ENCODE measurements at places on chromosomes 11 and 22.

- DNase-seq = no peak
Observed at GRCh38 chr11:67054346-67054835, 2.3 kb upstream of the RHOD start.

GRCh38 chr11:128488471-128488870, 98.9 kb downstream of the ETS1 start:
- no peak for DNase-seq

GRCh38 chr11:32659672-32660071, 76.0 kb downstream of the EIF3M start:
- no peak for DNase-seq

DNA sequence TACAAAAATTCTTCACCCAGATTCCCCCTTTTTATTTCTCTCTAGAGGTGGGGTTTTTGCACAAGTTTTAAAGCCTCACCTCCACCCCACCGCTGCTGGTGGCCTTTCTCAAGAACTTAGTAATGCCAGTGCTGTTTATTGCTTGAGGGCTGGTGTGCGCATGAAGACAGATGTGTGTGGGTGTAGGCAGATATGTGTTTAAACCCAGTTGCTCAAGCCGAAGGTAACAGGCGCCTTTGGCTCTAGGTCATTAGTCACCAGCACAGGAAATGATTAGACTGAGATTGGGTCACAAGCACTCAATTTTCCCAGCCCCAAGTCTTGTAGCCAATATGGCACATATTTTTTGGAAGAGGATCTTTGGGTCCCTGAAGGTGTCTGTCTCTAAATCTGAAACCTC, 2.7 kb upstream of the CLMP start:
- no peak for DNase-seq

GRCh38 chr11:67024410-67024809, 1.5 kb downstream of the SYT12 start:
- DNase-seq = peak; percentile 72

GRCh38 chr11:113454455-113454854, 20.7 kb downstream of the DRD2 start:
- DNase-seq = no peak

GRCh38 chr11:62654297-62654696, 1.2 kb upstream of the INTS5 start:
- no peak for DNase-seq

DNA sequence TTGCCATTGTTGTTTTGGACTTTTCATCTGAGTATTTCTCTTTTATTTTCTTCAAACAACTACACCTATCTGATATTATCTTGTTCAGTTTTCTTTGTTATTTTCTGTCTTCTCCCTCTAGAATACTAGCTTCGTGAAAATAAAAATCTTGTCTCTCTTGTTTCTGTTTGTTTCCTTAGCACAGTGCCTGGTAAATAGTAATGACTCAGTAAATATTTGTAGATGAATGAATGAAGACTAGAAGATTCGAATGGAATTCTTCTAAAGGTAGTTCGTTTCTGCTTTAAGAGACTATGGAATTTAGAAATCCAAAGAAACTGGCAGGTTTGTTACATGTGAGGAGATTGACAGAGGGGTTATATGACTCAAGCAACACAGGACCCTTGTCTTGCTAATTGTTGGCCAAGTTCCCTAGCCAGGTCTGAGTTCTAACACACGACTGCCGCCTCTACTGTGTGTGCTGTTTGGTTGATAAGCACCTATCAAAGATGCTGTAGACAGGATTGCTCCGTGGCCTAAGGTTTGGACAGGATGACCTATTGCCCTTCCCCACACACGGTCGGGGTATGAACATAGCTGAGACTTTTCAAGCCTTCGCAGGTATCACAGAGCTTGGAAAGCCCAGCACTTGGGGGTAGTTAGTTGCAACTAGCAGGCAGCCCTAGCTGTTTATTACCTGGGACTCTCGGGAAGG, 831 bp upstream of the TMEM135 start:
- no peak for DNase-seq

- DNase-seq = no peak
Observed at GRCh38 chr11:82932564-82932963, 31.0 kb downstream of the DDIAS start.

- no peak for DNase-seq
Observed at GRCh38 chr11:35427071-35427470, 7.7 kb upstream of the SLC1A2 start.

DNA sequence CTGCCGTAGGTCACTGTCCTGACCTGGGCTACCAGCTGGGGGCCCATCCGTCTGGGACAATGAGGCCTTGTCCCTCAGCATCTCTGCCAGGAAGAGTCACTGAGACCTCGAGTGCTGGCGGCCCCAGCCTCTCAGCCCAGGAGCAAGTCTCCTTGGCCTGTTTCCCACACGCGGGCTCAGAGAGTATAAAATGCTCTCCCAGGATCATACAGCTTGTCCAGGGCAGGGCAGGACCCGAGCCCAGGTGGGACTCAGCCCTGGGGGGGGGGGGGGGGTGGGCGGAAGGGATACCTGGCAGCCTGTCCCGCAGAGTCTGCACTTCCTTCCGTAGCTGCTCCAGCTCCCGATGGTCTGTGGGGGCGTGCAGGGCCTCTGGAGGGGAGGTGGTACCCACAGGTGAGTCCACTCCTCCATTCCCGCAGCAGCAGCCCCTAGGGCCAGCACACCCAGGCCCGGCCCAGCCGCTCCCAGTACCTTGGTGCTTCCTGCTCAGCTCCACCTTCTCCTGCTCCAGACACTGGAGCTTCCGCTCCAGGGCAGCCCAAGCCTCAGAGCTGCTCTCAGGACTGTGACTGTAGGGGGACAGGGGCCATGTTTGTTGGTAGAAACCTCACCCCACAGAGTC, 7.9 kb downstream of the CDC42BPG start:
- DNase-seq = no peak

GRCh38 chr11:133586903-133587517, 54.7 kb upstream of the OPCML start:
- no peak for DNase-seq

DNA sequence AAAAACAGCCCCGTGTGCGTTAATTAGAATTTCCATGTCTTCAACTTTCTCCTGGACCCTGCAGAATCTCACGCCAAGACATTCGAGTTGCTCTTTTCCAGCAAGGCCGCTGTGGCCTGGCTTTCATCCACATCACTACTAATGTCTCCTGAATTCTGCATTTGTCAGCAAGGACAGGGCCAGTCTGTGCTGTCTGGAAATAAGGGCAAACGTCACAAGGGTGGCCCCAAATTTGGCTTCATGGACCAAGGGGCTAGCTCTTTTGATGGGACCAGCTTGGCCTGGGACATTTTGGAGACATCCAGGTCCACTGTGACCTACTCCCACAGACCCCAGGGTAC, 33.4 kb downstream of the KCNQ1OT1 start:
- no peak for DNase-seq

- DNase-seq = no peak
Observed at GRCh38 chr11:29310725-29311342, 706.0 kb downstream of the KCNA4 start.

- peak; percentile 46 for DNase-seq
Observed at GRCh38 chr22:36358533-36359469, 29.0 kb downstream of the MYH9 start.

DNA sequence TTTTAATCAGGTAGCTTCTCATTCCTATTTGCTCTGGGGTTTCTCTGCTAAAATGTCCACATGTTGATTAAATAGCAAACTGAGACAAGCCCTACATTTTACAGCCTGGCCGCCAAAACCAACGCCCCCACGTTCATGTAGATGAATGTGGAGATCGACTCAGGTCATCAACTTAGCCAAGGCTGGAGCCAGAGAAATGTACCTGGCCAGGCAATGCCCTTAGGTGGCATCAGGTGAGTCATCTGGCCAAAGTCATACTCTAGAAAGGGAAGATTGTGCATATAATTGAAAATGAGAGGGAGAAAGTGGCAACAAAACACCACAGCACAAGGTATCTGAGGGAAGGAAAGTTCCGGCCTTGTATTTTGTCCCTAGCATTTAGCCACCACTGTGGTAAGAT, 37.1 kb upstream of the CCDC89 start:
- DNase-seq = no peak

DNA sequence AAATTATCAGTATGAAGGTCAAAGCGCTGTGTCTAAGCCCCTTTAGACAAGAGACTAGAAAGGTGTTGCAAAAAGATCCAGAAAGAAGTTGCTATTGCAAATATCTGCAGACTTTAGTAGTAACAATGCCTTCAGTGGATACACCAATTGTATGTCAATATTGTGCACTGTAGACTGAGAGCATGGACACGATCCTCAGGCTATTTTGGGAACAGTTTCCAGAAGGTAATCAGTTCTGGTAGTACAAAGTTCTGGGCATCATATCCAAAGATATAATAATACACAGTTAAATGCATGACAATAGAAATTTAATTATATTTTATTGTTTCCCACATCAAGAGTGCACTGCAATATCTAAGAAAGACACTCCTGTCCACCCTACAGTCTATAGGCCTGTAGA, 84.1 kb upstream of the LUZP2 start:
- DNase-seq = no peak

- no peak for DNase-seq
Observed at GRCh38 chr11:105229257-105229656, 89.7 kb upstream of the CARD18 start.

DNA sequence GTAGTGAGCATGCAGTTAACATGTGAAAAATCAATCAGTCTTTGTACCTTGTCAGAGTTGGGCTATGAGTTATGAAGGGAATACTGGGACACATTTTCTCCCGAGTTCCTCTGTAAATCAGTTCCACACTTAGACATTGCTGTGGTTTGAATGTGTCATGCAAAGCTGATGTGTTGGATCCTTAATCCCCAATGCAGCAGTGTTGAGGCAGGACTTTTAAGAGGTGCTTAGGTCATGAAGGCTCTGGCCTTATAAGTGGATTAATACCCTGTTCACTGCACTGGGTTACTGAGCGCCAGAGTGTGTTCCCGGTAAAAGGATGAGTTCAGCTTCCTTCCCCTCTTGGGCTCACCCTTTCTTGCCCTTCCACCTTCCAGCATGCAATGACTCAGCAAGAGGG, 742.1 kb upstream of the TENM4 start:
- DNase-seq = no peak

DNA sequence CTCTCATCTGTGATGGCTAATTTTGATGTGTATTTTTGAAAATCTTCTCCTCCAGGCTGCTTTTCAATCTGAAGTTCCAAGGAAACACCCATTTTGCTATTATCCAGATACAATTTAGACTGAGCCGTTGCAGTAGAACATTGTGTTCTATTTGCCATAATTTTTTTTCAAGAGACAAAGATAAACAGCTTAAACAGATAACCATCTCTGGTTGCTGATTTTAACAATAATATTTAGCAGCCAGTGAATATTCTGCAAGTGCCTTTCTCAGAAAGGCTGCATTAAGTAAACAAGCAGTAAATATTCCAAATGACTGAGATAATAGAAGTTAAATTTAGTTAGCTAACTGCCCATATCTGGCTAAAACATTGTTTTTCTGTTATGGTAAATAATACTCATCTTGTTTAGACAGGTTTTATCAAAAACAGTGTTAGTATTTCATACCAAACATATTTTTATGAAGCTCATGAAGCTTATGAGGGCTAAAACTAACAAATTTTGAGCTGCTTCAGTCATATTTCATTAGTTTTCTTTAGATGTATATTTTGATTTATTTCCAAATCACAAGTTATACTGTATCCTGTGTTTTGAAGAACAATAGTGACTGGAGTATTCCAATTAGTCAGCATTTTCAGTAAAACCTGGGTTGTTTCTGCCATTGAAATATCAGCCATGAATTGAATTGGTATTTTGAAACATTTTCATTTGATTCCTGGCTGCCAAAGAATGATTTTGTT, 206.7 kb downstream of the SBF2 start:
- DNase-seq = no peak

GRCh38 chr22:29339381-29340235, 24.1 kb upstream of the RASL10A start:
- DNase-seq = no peak

DNA sequence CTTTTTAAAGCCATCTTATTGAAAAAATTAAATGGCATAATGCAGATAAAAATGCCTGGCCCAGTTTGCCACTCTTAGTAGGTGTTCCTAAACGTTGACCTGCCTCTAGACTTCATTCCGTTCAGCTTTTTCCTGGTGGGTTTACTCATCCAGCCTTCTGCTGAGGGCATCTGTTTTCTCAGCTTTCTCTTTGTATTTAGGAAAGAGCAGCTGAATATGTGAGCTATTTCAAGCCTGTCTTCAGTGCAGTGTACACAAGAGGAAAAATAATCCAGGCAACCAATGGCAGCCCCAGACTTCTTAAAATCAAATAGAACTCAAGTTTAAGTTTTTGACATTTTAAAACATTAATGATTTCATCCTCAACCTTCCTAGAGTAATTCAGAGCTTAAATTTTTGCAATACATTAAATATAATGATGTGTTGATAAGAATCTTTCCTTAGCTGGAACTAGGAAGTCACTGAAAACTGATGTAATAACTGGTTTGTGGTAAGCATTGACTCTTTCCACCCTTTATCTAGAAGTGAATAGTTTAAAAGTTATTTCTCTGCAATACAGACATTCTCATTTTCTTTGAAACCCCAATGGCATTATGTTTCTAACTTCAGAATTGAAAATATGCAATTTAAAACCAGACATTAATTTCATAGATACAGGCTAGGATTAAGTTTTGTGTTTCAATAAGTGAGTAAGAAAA, 165.4 kb downstream of the AASDHPPT start:
- DNase-seq = no peak

DNA sequence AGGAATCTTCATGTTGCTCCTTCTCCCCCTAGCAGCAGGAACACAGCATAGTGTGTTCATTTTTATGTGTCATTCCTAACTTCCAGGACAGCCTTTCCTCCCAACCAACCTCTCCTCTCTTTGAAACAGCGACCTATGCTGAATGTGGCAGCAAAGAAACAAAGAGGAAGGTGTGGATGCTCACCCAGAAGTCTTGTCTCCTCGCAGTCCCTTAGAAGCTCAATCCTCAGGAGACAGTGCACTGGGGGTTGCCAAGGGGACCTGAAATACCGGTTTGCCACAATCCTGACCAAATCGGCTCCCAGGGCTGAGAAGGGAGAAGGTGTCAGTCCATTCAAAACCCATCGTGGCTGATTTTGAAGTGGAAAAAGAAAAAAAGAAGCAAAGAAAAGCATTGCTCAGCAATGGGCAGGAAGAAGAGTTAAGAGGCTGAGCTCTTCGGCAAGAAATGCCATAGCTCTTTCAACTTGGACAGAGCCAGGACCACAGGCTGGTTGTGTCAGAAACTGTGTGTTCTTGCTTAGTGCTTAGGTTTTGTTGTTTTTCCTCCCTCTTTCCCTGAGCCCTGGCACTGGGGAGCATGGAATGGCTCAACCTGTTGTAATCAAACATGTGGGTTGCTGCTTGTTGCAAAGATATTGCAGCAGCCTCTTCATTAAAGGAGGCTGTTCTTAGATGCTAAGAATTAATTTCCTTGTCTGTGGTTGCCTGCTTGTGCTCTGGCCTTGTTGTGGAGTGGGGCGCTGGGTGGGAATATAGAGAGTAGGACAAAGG, 30.4 kb upstream of the TENM4 start:
- DNase-seq = no peak

- DNase-seq = no peak
Observed at GRCh38 chr22:50011447-50012210, 936 bp downstream of the IL17REL start.

- DNase-seq = no peak
Observed at GRCh38 chr11:24161587-24161986, 335.3 kb upstream of the LUZP2 start.
